ENCODE measurements at places on chromosomes 2 and 18. TPM values are rescaled to one million over a fixed set of nuclear protein-coding genes. Genes with fewer than 3 reads are reported as not detected.

The CTLA4 gene
- polyA plus RNA-seq, result not detected

DNA sequence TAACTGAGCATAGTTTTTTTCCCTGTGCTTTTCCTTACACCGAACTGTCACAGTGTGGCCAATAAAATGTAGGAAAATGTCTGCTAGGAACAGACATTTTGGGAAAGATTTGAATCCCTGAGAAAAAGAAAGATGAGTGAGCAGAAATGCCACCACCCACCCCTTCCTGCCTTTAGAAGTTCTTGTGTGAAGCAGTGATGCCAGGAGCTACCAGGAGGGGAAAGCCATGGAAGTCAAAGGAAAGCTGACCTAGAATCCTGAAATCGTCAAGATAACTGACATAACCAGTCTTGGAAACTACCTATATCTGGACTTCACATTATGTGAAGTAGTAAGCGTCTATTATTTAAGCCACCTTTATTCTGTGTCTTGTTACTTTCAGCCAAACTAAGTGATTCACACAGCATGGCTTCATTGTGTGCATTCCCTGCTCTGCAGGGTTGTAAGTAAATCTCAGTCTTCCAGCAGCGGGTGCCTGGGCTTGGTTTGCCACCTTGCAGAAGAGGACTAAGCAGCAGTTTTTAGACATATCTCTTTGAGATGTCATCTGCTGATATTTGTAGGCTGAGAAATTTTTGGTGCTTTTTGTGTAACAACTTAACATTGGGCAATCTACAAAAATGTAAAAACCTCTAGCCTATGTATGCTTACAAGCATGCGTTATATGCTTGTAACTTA, 11.2 kb upstream of the SPRED2 start:
- DNase-seq, result no peak
- no peak overlapping the region for H3K27ac ChIP-seq
- H3K36me3 ChIP-seq, result no peaks in the 10 kb centered on the region
- no peaks in the 10 kb centered on the region for H3K4me1 ChIP-seq

DNA sequence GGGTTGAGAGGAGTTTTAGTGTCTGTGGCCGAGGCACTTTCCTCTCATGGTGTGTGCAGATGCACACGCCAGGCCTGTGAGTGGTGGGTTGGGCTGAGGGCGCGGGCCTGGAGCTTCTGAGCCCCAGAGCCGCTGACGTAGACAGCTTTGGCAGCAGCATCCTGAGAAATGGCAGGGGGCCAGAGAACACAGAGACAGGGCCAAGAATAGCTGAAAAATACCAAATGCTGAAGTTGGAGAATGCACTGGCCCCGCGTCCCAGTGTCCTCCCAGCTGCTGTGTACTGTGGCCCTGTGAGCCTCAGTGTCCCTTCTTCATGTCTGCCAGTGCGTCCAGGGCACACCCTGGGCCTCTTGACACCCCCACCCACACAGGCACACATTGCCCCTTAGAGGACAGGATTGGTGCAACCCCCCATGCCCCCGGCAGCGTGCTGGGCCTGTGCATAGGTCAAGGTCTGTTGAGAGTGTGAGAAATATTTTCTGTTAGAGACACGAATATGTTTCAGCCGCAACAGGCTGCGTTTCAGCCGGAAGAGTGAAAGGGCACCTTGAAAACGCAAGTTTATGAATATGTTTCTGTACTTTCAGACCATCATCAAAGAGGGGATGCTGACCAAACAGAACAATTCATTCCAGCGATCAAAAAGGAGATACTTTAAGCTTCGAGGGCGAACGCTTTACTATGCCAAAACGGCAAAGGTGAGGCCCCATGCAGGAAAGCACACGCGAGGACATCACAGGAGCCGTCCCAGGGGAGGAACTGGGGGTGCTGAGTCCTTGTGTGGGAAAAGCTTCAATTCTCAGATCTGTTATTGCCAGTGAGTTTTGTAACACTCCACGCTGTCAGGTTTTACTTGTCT, 33.6 kb downstream of the DGKD start:
- H3K4me3 ChIP-seq, result no peak overlapping the region
- no peaks in the 10 kb centered on the region for H3K36me3 ChIP-seq
- H3K4me1 ChIP-seq, result no peaks in the 10 kb centered on the region

DNA sequence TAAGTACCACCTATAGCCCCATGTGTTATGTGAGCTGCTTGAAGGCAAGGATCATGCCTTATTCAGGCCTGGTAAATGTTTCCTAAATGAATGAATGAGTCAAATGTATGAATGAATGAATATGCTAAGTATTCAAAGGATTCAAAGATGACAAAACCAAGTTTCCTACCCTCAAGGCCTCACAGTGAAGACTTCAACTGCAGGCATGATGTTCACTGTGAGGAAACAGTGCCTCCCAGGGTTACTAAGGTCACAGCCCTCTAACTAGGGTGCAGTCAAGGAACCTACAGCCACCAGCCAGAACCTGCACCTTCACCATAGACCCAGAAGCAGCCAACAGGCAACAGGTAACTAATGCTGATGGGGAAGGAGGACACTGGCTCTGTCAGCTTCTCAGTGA, 69.3 kb downstream of the SUMO1 start:
- no peaks in the 10 kb centered on the region for H3K36me3 ChIP-seq
- H3K27me3 ChIP-seq, result no peaks in the 10 kb centered on the region
- no peak for DNase-seq

DNA sequence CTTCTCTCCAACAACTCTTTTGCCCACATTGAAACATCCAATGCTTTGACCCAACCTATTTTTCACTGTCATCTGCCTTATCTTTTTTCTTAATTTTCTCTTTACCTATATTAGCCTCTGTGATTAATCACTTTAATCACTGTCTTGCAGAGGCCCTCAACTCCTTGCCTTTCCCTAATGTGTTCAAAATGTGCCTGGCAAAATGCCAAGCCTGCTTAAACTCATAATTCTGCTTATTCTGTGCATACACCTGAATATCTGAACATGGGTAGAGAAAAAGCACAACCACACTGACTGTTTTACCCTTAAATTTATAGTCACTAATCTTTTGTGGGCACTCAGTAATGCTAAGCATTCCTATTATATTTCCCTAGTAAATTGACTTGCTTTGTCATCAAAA, 63.0 kb upstream of the GALNT13 start:
- H3K36me3 ChIP-seq, result no peaks in the 10 kb centered on the region
- H3K4me3 ChIP-seq, result no peak overlapping the region
- no peaks in the 10 kb centered on the region for H3K27me3 ChIP-seq
- no peak for DNase-seq
- H3K4me1 ChIP-seq, result no peaks in the 10 kb centered on the region
